ENCODE measurements at places on chromosomes 12 and 14.

GRCh38 chr12:83461336-83461935 lies 774.7 kb downstream of the TMTC2 start:
- DNase-seq: no peak

GRCh38 chr14:94998685-94999084 lies 158.6 kb downstream of the DICER1 start:
- DNase-seq: no peak

GRCh38 chr14:81329640-81330381 lies 70.3 kb downstream of the STON2 start:
- no peak for DNase-seq

DNA sequence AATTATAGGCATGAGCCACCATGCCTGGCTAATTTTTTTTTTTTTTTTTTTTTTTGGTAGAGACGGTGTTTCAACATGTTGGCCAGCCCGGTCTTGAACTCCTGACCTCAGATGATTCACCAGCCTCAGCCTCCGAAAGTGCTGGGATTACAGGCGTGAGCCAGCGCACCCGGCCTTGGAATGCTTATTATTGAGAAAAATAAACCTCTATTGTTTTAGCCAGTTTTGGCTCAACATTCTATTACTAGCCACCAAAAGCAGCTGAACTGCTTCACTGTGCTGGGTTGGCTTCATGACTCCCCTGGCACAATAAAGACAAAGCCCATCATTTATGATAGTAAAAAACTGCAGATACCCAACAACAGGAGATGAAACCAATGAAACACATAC lies 93.5 kb upstream of the CEP83 start:
- DNase-seq: no peak

DNA sequence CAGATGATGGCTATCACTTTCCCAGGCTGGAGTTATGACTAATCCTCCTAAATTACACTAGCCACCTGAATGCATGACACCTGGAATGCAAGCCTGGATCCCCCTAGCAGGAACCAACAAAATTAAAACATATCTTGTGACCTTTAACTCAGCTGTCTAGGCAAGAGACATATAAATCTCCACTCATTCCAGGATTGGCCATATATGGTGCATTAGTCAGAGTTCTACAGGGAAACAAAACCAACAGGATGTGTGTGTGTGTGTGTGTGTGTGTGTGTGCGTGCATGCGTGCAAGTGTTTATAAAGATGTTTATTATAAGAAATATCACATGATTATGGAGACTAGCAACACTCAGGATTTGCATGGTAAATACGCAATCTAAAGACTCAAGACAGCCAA lies 212.8 kb downstream of the KIF21A start:
- no peak for DNase-seq

GRCh38 chr14:22985894-22986507 lies 3.6 kb upstream of the AJUBA start:
- DNase-seq: no peak

DNA sequence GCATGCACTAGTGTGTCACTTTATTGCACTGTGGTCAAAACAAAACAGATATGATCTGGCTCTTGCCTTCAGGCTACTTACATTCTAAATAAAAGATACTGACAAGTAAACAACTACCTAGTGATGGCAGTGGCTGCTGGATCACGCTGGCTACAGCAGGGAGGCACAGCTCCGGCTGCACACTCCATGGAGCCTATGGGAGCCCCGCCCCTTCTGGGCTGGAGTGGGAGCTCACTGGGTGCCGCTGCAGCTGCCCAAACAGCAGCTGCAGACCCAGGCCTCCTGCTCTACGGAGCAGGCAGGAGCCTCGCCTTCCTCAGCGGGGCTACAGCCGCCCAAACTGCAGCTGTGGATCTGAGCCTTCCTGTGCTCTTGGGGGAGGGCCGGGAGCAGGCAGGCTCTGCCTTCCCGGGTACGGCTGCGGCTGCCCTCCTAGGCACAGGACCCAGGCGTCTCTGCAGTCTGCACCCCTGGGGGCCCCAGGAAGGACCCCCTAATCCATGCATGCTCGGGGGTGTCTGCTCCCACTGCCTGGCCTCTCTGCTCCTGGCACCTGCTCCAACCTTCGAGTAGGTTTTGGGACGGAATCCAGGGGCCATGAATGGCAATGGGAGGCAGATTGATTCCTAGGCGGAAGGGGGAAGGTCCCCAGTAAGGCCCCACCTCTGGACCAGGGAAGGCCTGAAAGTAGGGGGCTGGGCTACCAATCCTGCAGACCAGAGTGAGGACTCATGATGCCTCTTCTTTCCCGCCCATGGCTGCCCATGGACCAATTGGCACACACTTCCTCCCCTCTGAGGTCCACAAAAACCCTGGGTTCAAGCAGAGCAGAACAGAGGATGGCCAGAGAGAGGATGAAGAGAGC lies 253.1 kb downstream of the ANO6 start:
- DNase-seq: no peak

DNA sequence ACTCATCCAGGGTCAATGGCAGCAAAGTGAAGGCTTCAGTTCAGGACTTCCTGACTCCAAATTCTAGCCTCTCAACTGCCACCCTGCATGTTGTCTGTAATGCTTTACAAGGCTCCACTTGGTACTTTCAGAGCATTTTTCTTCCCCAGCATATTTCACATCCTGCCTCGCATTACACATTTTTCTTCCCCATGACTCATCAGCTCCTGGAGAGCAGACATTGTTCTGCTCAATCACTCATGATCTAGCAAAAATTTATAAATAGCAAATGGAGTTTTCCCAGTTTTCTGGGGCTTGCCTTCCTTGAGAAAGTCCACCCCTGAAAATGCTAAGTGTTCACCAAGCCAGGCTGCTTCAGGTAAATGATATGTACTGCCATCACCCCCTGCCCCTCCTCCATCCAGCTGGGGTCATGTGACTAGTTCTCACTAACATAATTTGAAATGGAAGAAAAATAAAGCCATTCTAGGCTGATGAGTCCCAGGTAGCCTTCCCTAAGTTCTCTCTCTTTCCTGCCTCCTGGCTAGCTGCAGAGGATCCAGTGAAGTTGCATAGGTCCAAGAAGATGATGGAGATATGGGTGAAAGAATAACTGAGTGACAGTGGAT lies 69.4 kb downstream of the ARMH4 start:
- DNase-seq: no peak

DNA sequence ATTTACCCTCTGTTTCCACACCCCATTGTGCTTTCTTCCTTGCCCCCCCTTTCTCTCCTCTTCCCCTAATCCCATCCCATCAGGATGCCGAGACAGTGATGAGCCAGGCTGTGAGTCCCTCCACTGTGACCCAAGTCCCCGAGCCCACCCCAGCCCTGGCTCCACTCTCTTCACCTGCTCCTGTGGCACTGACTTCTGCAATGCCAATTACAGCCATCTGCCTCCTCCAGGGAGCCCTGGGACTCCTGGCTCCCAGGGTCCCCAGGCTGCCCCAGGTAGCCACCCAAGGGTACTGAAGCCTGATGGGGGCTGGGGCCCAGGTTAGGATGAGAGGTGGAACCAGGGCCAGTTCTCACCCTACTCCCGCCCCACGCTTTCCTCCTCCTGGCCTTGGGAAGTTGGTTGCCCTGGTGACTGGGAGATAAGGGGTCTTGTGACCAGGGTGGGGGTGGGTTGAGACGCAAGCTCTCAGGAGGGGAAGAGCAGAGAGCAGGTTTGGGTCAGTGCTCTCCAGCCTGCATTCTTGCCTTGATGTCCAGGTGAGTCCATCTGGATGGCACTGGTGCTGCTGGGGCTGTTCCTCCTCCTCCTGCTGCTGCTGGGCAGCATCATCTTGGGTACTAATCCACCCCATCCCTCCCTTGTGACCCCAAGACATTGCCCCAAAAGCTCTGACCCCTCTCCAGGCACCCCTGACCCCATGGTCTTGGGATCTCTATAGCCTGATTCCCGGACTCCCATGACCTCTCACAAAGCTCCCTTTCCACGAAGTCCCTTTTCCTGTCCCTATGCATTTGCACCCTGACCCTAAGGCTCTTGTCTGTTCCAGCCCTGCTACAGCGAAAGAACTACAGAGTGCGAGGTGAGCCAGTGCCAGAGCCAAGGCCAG lies 1.2 kb downstream of the AMHR2 start:
- DNase-seq: no peak
